Lung (tissue), 17 donors: ENCODE measurements at places on chromosomes 1 and 21.

GRCh38 chr21:15731243-15731613 lies 1.4 kb downstream of the USP25 start:
- peak overlapping the region; percentile 39 for H3K4me3 ChIP-seq
- H3K27me3 ChIP-seq = no peaks in the 10 kb centered on the region
- H3K27ac ChIP-seq = no peak overlapping the region
- no peak for DNase-seq
- H3K4me1 ChIP-seq = peaks cover 4% of the 10 kb centered on the region

GRCh38 chr21:32884062-32884461 lies 112.5 kb upstream of the PAXBP1 start:
- no peak for DNase-seq
- no peaks in the 10 kb centered on the region for H3K36me3 ChIP-seq
- H3K27me3 ChIP-seq = no peaks in the 10 kb centered on the region
- H3K27ac ChIP-seq = no peak overlapping the region

- H3K4me1 ChIP-seq = no peaks in the 10 kb centered on the region
- H3K4me3 ChIP-seq = no peak overlapping the region
- no peak for DNase-seq
- H3K27ac ChIP-seq = no peak overlapping the region
Observed at GRCh38 chr1:91406773-91407389, 2.2 kb upstream of the HFM1 start.

- no peaks in the 10 kb centered on the region for H3K27me3 ChIP-seq
- no peaks in the 10 kb centered on the region for H3K36me3 ChIP-seq
- DNase-seq = no peak
- H3K4me3 ChIP-seq = no peak overlapping the region
- H3K27ac ChIP-seq = no peak overlapping the region
- no peaks in the 10 kb centered on the region for H3K4me1 ChIP-seq
Observed at GRCh38 chr1:64269558-64269884, 66.1 kb downstream of the UBE2U start.
